ENCODE measurements at places on chromosomes 11 and 22.

- DNase-seq = no peak
Measured at GRCh38 chr11:34792814-34793258, 123.3 kb downstream of the APIP start.

- no peak for DNase-seq
Measured at GRCh38 chr11:70556884-70557741, 158.8 kb downstream of the CTTN start.

DNA sequence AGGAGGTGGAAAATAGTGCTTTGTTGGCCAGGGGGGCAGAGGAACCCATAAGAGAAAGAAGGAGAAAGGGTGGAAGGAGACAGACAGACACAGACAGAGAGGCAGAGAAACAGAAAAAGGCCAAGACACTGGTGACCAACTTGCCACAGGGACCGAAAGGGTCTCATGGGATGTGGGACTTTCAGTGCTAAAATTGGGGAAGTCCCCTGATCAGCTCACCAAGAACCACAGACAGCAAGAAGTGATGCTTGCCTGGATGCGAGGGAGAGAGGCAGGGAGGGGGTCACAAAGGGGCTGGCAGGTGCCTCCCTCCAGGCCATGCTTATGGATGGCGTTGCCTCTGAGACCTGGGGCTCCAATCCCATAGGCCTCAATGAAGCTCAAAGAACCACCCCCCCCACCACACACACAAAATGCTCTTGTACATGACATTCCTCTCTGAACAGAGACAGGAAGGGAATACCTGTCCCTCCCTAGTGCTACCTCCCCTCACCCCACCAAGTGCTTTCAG is 413.4 kb downstream of the MN1 start:
- no peak for DNase-seq

GRCh38 chr22:19783586-19784383 is 23.2 kb downstream of the TBX1 start:
- DNase-seq = no peak

DNA sequence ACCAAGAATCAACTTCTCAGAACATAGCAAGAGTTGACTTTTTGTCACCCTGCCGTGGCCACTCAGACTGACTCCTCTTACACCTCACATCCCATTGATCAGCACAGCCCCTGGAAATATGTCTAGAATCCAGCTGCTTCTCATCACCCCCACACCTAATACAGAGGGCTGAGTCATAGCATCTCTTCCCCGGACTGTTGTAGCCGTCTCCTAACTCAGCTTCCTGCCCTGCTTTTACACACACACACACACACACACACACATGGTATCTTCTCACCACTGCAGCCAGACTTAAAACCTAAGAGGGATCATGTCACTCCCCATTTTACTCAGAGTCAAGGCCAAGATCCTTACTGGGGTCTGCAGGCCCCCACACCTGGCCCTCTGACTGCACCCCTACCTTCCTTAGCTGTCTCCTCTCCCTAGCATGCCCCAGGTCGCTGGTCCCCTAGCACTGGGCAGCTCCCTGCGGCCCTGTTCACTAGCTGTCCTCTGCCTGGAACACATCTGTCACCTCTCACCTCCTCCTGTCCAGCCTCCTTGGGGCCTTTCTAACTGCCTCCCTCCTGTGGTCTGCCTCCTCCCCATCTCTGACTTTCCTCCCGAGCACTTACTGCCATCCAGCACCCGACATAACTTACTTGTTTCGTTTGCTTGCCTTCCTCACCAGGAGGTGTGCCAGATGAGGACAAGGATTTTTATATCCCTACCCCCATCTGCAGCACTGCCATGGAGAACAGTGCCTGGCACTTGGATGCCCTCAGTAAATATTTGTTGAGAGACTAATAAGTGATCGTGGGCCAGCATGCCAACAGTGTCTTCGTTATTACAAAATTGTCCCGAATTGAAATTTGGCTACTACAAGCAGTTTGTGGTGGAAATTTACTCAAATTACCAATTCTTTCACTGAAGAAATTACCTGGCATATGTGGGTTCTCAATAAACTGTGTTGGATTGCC is 61.9 kb downstream of the BMAL1 start:
- DNase-seq = peak; percentile 82

DNA sequence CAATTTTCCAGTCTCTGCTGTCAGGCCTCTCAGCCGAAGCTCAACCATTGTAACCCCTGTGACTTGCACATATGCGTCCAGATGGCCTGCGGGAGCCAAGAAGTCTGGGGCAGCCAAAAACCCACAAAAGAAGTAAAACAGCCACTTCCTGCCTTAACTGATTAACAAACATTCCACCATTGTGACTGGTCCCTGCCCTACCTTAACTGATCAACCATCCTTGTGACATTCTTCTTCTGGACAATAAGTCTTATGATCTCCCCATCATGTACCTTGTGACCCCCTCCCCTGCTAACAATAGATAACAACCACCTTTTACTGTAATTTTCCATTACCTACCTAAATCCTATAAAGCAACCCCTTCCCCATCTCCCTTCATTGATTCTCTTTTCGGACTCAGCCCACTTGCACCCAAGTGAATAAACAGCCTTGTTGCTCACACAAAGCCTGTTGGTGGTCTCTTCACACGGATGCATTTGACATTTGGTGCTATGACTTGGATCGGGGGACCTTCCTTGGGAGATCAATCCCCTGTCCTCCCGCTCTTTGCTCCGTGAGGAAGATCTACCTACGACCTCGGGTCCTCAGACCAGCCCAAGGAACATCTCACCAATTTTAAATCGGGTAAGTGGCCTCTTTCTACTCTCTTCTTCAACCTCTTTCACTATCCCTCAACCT is 1.3 kb upstream of the NDUFC2 start:
- DNase-seq = no peak

DNA sequence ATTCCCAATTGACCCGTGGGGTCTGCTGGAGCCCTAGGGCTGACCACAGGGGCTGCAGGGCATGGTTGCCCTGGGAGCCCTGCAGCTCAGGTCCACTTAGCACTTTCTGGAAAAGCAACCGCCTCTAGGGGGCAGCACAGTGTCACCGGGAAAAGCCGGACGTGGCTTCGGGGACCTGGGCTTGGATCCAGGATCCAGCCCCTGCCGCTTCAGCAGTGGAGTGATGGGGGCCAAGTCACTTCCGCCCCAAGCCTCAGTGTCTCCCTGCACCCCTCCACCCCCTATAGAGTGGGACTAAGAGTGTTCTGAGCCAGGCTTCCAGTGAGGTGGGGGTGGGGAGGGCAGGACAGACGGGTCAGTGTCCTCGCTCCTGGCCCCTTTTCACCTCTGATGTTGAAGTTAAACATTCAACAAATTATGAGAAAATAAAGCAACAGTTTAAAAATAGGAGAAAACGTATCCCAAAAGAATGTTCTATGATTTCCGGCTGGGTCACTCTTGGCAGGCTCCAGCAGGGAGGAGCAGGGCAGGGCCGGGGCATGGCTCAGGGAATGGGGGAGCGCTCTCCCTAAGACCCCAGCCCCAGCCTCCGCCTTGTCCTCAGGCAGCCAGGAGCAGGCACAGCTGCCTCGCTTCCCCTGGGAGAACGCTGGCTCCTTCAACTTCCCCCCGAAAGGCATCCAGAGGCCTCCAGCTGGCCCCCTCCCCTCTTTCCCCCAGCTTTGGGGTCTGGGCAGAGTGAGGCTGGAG is 96.5 kb upstream of the FGF3 start:
- DNase-seq = no peak
